ENCODE measurements at places on chromosomes 1 and 21. TPM values are rescaled to one million over a fixed set of nuclear protein-coding genes. Genes with fewer than 3 reads are reported as not detected.

JAK1 gene
- 127 TPM for total RNA-seq

POMGNT1 gene
- total RNA-seq: 49.7 TPM

COA6 gene
- total RNA-seq: 19.3 TPM

LCE1C gene
- not detected for total RNA-seq

TAF13 gene
- 99.1 TPM for total RNA-seq

HYI gene
- 27.6 TPM for total RNA-seq

ACTN2 gene
- 3.7 TPM for total RNA-seq

VHLL gene
- total RNA-seq: not detected

KLHDC7A gene
- total RNA-seq: not detected

RNF186 gene
- total RNA-seq: not detected

ODR4 gene
- 16.3 TPM for total RNA-seq

- DNase-seq: no peak
Measured at GRCh38 chr21:29656504-29657239, 283.1 kb downstream of the GRIK1 start.

- no peak for DNase-seq
Measured at GRCh38 chr1:94920061-94920460, 6.8 kb downstream of the CNN3 start.

- no peak for DNase-seq
Measured at GRCh38 chr21:42513151-42513984, at the start of gene SLC37A1. Gene SLC37A1 (plus strand): TSS chr21:42513852. CDS start chr21:42518455, 4,603 bp downstream.

GRCh38 chr1:113965703-113966412, 13.4 kb upstream of the OLFML3 start:
- DNase-seq: no peak

GRCh38 chr1:167272369-167272957, 51.8 kb downstream of the POU2F1 start:
- no peak for DNase-seq

GRCh38 chr21:28872218-28872617, 120.5 kb downstream of the LTN1 start:
- DNase-seq: no peak

- DNase-seq: no peak
Measured at GRCh38 chr1:40058453-40059337, 18.2 kb downstream of the CAP1 start.

DNA sequence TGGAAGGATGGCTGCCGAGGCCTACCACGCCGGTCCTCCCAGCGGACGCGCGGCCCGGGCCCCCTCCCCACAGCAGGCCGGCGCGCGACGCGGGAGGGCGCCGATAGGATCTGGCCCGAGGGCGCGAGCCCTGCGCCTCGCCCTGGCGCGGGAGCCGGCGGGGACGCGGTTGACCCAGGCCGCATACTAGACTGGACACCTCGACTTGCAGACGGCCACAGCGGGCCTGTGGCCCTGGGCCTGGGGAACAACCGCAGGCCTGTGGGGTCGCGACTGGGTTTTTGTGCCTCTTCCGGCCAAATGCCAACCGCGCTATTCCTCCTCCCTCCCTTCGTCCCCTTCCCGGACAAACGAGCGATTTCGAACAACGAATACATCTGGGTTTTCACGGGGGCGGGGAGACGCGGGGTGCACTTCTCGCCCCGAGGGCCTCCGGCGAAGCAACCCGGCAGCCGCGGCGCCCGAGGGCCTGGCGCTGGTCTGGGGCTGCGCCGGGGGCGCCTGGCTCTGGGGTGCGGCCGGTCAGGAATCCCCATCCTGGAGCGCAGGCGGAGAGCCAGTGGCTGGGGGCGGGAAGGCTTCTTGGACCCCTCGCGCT, 2.4 kb downstream of the NHLH2 start:
- DNase-seq: no peak

- no peak for DNase-seq
Measured at GRCh38 chr1:156462954-156463795, 37.4 kb downstream of the MEF2D start.

GRCh38 chr1:181087400-181087901, 1.0 kb upstream of the IER5 start:
- DNase-seq: no peak

- DNase-seq: no peak
Measured at GRCh38 chr1:232767305-232768074, 37.7 kb upstream of the MAP10 start.

DNA sequence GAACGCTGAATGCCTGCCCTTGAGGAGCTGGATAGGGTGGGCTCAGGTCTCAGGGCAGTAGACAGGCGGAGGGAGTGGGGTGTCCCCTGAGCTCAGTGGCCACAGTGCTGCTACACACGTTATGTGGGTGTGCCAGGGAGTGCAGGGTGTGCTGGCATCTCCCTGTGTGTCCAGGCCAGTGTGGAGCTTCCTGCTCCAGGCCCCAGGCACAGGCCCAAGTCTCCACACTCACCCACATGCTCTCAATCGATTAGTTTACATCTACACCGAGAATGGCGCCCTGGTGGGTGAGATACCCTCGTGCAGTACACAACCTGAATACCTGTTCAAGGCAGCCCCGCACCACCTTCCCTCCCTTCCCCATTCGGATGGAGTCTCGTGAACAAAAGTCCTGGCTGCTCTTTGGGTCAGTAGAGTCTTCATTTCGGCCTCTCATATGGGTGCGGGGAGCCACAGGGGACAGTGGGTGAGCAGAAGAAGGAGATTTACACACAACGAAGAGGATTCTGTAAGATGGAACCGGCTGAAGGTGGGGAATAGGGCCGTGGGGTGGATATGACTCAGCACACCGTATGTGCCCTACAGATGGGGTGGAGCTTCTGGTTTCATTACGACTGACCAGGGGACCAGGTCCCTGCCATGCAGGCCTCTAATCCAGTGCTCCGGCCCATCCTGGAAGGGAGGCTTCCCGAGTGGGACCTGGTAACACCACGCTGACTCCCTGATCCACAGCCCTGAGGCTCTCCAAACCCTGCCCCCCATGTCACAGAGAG, 93.3 kb downstream of the SPSB1 start:
- no peak for DNase-seq

DNA sequence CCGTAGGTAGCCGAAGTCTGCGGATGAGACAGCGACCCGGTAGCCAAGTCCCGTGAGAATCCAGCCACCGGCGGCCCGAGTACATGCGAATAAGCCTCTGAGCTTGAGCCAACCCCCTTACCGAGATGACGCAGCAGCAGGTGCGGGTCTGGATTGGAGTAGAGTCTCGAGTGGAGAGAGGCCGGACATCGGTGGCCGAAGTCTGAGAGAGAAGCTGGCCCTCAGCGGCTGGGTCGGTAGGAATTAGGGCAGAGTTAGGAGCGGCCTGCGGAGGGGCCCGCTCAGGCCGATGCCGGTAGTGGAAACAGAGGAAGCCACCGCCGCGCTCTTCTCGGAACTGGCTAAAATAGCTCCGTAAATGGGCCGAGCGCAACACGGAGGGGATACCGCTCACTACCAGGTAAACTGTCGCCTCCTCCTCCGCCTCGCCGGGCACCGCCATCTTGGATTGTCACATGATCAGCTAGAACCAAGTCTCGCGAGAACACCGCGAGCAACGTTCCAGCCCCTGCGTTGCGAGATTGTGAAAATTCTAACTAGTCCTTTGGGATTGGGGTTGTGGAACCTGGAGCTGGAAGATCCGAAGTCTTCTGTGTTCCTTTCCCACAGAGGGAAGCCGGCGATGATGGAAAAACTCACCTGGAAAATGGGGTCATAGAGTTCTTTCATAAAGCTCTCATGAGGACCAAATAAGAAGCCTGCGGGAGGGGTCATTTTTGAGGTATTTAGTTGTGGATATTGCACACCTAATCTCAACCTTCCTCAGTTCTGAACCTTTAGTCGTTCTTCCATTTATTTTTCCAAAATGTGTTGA, at the start of gene GPATCH3:
GPATCH3 (minus strand) TSS at position 467 of the 814 bp plus-strand sequence; CDS start at position 442, 25 bp downstream.
- DNase-seq: peak; percentile 97

DNA sequence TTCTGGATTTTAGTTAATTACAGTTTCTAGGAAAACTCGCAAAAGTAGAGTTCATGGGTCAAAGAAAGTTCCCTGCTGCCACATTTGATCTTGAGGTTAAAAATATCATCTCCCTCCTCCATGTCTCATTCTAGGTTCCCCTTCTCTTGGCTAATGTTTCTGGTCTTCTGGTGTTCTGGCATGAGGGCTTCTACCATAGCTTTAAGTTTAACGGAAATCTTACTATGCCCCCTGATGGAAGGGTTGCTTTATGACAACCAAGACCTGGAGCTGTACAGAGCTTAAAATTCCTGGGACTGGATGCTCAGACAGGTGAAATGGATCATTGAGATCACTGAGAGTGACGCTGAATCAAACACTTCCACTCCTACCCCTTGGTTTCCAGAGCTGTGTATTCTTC, 1881.7 kb downstream of the MRPL39 start:
- no peak for DNase-seq

- peak; percentile 81 for DNase-seq
Measured at GRCh38 chr1:183604038-183604808, 14.0 kb upstream of the NCF2 start.

DNA sequence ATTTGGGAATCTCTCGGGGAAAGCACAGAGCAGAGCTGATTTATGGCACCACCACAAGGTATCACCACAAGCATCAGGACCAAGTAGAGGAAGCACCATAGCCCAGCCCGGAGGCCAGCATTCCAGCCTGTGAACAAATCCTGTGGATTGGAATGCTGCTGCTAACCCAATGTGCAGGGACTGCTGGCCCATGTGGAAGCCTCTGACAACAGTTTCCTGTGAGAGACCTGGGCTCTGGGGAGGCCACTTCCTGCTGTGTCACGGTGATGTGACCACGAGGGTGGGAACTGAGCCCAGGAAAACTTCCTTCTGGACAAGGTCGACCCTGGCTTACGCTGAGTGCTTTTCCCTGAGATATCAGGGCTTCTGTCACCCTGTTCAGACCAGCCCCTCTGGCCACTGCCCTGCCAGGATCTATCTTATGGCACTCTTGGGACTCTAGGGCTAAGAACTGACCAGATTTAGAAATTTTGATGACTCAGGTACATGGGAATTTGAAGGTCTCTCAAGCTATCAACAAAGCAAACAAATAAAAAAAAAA, 88.3 kb upstream of the NGF start:
- DNase-seq: peak; percentile 89

GRCh38 chr1:54869173-54869851, 17.7 kb downstream of the DHCR24 start:
- DNase-seq: no peak

GRCh38 chr1:115492880-115493279, 148.9 kb upstream of the VANGL1 start:
- DNase-seq: no peak

DNA sequence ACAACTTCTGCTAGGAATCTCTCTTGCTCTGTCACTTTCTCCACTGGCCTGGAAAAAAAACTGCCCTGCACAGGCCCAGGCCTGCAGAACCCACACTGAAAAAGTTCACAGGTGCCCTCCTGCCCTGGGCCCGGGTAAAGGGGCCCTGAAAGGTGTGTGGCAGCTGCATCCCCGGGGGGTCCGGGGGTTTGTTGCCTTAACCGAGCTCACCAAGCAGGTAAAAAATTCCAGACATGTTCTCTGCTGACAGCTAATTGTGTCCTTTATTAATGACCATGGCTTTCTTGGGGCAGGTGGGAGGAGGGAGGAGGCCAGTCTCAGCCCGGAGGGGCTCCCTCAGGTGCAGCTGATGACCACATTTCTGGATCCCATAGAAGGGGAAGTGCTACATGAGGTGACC, 122.9 kb downstream of the LACTBL1 start:
- DNase-seq: no peak

GRCh38 chr21:45041351-45041805, 33.0 kb upstream of the ADARB1 start:
- DNase-seq: peak; percentile 96

DNA sequence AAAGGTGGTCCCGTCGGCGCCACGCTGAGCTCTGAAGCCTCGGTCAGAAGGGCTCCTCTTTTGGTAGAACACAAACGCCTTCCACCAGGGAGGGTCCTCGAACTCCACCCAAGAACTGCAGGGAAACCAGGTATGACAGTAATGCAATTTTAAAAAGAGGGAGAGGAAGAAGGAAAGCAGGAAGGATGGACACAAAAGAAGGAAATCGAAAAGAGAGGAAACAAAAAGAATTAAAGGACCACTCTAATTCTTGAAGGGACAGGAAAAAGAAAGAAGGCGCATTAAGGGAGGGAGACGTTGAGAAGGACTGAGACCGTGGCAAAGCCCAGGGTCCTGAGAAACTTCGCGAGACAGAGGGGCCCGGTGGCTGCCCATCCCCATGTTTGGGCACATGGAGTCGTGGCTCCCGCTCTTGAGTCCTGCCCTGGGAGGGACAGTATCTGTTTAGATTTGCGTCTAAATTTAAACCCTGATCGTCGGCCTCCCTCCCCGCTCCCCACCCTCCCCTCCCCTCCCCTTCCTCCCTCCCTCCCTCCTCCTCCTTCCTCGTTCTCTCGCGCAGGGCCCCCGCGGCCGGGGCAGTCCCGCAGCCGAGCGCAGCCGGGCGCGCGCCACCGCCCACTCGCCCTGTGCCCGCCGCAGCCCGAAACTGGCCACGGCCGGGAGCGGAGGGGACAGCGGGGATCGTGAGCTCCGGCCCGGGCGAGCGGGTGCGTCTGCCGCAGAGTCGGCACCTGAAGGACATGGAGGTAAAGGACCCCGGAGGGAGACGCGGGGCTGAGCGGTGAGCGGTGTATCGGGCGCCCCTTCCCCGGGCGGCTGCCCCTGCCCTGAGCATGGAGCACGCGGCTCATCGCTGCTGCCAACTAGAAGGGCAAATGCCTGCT, at the start of gene RCSD1:
RCSD1 (plus strand) TSS at position 552 of the 887 bp plus-strand sequence; CDS start at position 744, 192 bp downstream.
- DNase-seq: peak; percentile 84

- DNase-seq: no peak
Measured at GRCh38 chr1:160168016-160168415, 16.6 kb downstream of the ATP1A4 start.

- DNase-seq: no peak
Measured at GRCh38 chr1:233598891-233599541, 14.9 kb upstream of the KCNK1 start.

DNA sequence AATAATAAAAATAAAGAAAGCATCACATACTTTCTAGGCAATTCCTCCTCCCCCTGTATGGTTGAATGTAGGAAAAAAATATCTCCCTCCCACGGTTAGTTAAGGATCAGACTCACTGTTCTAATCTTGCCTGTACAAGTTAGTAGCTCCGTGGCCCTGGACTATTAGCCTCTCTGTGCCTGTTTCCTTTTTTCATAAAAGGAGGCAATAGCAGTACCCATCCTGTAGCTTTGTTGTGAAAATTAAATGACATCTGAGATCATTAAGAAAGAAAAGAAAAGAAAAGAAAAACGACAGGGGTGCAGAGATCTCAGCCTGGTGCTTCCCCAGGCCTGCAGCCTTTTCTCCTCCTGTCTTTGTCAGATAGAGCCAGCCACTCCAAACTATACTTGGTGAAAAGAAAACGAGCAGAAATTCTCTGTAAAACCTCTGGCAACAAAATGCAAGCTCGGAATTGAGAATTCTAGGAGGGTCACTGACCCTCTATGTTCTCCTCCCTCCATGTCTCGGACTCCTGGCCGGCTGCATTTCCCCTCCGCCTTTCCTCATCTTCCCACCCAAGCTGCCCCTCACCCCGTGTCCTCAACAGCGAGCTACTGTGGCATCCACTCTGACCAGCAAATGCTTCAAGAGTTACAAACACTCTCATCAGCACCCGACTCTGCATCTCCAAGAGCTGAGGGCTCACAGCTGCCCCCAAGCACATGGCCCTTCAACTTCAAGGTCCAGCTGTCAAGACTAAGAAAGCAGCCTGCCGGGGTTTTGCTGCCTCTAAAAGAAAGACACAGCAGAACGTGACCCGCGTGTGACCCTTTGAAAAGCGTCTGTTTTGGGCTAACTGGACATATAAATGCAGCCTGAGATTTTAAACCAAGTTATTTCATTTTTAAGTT, 13.6 kb downstream of the RIPK4 start:
- DNase-seq: no peak

- DNase-seq: no peak
Measured at GRCh38 chr1:177737456-177737855, 232.4 kb downstream of the SEC16B start.

GRCh38 chr1:204507317-204508105, 8.7 kb upstream of the MDM4 start:
- no peak for DNase-seq

Measured in posterior vena cava (tissue), 2 donors.